ENCODE measurements at places on chromosomes 1 and 21. TPM values are rescaled to one million over a fixed set of nuclear protein-coding genes. Genes with fewer than 3 reads are reported as not detected.
A peak's percentile ranks its signal among the peaks of the same experiment; 100 is the strongest.

DNA sequence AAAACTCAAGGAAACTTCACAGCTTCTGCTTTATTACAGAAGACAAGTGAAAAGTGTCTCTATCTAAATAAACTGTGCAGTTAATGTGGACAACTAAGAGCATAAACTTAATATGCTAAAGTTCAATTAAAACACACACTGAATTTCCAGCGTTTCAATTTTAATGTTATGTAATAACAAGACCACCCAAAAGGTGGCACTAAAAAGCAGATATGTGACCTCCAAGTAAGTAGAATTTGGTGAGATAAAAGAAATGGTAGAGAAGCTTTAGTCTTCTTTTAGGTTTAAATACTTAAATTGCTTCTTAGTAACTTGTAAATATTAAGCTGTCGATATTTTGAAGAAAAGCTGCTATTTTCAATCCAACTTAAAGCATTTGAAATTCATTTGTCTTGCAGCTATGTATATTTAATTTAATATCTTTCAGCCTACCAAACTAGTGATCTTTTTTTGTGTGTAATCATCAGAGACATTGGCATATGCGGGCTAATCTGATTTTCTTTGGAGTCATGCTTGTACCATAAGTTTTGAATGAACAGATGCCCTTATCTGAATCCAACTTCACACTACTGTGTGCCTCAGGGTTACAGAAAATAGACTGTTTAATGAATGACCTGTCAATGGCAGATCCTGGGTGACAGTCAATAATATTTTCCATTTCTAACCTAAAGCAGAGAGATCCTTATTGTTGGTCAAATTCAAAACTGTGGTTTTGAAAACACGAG lies 36.5 kb upstream of the ADAMTS1 start:
- DNase-seq = no peak

- no peak for DNase-seq
These were observed 2.9 kb upstream of the C1orf105 start for GRCh38 chr1:172417557-172417956.

DNA sequence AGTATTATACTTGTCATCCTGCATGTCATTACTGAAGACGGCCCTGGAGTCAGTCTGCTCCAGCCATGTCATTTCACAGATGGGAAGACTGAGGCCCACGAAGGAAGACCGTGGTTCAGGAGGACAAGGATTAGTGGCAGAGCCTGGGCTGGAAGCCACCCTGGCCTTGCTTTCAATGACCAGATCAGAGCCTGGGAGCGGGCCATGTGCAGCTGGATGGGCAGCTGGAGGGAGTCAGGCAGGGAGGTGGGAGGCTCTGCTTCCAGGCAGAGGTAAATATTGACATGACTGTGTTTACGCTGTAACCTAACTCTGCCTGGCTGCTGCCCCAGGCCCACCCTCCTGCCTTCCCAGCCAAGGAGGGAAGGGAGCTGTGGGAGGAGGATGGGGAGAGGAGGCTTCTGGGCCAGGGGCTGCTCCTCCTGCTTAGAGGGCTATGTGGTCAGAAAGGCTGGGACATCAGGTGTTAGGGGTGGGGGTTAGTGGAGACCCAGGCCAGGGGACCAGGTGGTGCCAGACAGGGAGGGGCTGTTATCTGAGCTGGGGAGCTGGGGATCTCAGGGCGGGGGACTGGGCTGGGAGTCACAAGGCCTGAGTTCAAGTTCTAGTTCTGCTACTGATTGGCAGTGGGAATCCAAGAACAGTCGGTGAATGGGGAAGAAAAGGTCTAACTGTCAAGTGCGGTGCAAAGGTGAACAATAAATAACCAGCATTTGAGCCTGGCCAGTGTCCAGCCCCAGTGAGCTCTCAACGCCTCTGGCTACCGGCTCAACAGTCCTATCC lies 48.5 kb upstream of the ECE1 start:
- no peak for DNase-seq

DNA sequence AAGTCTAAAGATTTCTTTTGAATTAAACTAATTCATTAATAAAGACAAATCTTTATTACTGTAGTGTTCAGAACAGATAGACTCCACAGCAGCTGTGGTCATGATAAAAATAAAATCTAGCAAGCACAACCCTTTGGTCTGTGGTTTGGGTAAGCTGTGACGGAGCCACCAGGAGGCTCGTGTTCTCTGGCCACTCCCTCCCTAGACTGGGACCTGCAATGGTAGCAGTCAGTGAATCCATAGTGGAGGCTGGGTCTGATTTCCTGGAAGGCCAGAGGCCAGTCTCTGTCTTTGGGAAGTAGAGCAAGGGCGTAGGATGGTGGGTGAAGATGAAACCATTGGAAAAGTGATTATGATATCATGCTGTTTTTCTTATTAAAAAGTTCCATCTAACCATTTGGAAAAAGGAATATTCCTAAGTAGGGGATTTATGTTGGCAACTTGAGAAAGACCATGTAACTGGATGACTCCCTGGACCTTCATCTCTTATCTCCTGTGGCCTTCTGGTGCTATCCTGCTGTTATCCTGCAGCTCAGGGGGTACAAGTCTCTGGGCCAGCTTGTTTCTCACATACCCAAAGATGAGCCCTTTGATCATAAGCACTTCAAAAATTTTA lies 39.0 kb downstream of the TENT5C start:
- DNase-seq = no peak

- no peak for DNase-seq
These were observed 295.9 kb downstream of the RGS7 start for GRCh38 chr1:241061062-241061461.

- DNase-seq = no peak
These were observed 100.8 kb upstream of the DNAH14 start for GRCh38 chr1:224828691-224829090.

- DNase-seq = no peak
These were observed 81.4 kb downstream of the CYYR1 start for GRCh38 chr21:26491663-26492062.

DNA sequence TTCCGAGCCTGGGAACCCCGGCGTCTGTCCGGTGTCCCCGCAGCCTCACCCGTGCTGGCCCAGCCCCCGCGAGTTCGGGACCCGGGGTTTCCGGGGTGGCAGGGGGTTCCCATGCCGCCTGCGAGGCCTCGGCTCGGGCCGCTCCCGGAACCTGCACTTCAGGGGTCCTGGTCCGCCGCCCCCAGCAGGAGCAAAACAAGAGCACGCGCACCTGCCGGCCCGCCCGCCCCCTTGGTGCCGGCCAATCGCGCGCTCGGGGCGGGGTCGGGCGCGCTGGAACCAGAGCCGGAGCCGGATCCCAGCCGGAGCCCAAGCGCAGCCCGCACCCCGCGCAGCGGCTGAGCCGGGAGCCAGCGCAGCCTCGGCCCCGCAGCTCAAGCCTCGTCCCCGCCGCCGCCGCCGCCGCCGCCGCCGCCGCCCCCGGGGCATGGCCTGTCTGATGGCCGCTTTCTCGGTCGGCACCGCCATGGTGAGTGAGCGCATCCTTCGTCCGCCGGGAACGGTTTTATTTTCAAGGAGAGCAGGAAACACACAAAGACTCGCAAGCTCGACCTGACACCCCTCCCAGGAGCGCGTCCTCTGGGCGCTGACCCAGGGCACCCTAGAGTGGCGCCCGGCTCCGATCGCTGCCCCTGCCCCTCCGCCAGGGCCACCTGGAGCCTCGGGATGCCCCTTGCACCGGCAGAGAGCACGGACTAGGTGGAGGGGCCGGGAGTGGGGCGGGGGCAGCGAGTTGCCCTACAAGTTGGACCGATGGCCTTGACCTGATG lies at the start of gene ABCG1:
ABCG1 (plus strand) TSS at position 305 of the 770 bp plus-strand sequence; CDS start at position 428, 123 bp downstream.
- peak; percentile 66 for DNase-seq

GRCh38 chr1:230548997-230549396 lies 93.3 kb upstream of the COG2 start:
- DNase-seq = no peak

- DNase-seq = no peak
These were observed 145.2 kb downstream of the NTMT2 start for GRCh38 chr1:170290991-170291390.

GRCh38 chr1:32759997-32760623 lies 57.0 kb downstream of the YARS1 start:
- no peak for DNase-seq

Gene FHAD1
- 0.27 TPM for total RNA-seq

Gene C1orf74
- 3.5 TPM for total RNA-seq

Gene RXFP4
- total RNA-seq = not detected

Gene TNN
- total RNA-seq = not detected

DNA sequence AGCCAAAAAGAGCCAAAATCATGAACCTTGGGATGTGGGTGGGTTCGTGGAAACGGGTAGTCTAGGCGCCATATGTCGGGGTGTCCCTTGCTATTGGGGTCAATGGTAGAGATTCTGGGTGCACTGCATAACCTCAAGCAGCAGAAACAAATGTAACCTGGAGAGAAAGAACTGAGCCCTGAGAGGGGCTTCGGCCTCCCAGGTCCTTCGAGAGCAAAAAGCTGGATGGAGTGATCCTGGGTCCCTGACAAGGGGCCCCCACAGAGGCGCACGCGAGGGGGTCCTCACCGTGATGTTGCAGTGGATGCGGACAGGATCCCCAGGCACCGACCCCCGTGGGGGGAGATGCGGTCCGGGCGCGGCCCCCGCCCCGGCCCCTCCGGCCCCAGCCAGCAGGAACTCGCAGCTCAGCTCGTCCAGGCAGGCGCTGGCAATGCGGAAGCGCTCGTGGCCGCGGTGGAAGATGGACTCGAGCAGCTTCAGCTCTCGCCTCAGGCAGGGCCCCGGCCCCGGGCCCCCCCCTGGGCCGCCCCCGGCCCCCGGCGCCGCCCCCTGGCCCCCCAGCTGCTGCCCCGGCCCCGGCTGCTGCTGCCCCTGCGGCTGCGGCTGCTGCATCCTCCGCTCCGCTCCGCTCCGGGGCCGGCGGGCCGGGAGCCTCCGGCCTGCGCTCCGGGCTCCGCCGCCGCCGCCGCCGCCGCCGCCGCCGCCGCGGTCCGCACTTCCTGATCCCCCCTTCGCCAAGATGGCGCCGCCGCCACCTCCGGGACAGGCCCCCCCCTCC lies at the start of gene UBE2Q1:
UBE2Q1 (minus strand) TSS at position 724 of the 781 bp plus-strand sequence; CDS start at position 615, 109 bp downstream.
- peak; percentile 39 for DNase-seq

DNA sequence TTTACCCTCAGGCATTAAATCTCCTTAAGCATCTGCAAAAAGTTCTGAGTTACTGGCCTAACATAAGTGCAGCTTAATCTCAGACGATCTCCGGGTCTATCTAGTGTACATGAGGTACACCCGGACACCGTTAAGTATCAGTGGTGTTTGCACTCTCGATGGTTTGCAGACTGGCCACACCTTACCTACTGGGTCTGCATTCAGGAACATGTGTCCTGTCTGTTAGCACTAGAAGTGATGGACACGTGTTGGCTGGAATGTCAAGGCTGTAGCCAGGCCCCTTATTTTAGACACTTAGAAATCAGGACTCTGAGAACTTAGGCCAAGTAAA lies 783 bp upstream of the AGL start:
- peak; percentile 15 for DNase-seq

DNA sequence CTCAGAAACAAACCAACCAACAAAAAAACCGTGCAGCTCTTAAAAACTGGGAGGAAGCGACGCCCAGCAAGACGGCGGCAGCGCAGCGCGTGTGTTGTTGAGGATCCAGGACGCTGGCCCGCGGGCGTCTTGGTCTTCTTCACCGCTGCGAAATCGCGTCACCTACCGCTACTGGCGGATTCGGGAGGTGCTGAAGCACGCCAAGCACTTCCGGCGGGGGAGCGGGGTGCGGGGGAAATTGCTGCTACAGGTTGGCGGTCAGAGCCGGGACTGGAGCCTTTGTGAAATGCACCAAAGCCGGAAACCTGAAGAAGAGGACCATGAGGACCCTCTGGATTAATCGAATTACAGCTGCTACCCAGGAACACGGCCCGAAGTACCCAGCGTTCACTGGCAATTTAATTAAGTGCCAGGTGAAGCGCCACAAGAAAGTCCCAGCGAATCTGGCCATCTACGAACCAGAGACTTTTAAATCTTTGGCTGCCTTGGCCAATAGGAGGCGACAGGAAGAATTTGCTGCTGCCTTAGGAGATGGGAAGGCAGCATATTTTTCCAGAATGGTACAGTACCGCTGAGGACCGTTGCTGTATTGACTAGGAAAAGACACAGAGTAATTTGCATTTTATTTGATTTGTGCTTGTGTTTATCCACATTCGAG lies 11.9 kb upstream of the RIPPLY3 start:
- DNase-seq = no peak

DNA sequence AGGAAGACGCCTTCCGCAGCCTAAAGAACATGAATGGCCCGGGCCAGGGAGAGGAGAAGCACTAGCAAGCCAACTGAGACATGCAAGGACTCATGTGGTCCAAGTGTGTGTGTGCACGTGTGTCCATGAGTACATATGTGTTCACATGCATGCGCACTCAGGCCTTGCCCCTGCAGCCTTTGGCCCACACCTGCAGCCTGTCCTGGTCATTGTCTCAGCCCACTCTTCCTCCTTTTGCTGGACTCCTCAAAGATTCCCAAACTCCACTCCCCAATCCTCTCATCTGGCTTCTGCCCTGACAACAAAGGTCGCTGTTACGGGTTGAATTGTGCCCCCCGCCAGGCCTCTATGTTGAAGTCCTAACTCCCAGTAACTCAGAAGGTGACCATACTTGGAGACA lies 21.9 kb downstream of the CDCA8 start:
- DNase-seq = no peak

GRCh38 chr1:70436622-70437251 lies 25.7 kb downstream of the CTH start:
- DNase-seq = no peak

- DNase-seq = no peak
These were observed 22.9 kb downstream of the RGL1 start for GRCh38 chr1:183827801-183828200.

GRCh38 chr1:100530880-100531487 lies 7.0 kb upstream of the GPR88 start:
- no peak for DNase-seq

- DNase-seq = no peak
These were observed 13.9 kb downstream of the CELSR2 start for GRCh38 chr1:109263234-109263596.

Gene SOD1
- 193 TPM for total RNA-seq

GRCh38 chr1:182670032-182670749 lies 14.2 kb downstream of the RGS8 start:
- no peak for DNase-seq

DNA sequence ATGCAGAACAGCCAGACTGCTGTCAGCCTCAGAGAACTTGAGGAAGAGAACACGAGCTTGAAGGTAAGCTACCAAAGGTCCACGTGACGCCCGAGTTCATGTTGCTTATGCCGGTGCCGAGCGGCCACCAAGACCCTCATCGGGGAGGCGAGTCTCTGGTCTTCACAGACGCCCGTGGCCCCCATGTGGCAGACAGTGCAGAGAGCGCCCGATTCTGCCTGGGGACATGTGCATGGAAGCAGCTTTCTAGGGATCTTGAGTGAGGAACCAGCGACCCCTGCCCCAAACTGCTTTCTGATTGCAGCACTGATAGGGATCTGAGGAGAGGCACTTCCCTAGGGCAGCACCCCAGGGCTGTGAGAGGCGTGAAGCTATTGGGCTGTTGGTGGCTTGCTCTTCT lies 56.3 kb upstream of the DIP2A start:
- DNase-seq = no peak
